ENCODE measurements at places on chromosomes 3 and 15. TPM values are rescaled to one million over a fixed set of nuclear protein-coding genes. Genes with fewer than 3 reads are reported as not detected.

Gene SLC22A14
- 0.10 TPM for polyA plus RNA-seq

Gene C3orf20
- polyA plus RNA-seq = not detected

Gene MESP2
- polyA plus RNA-seq = 0.21 TPM

Gene ERC2
- polyA plus RNA-seq = 5.6 TPM

Gene PRKAR2A
- polyA plus RNA-seq = 10.5 TPM

Gene ZNF80
- polyA plus RNA-seq = not detected

Gene MASP1
- polyA plus RNA-seq = 0.50 TPM

Gene GOLGA8H
- polyA plus RNA-seq = 0.39 TPM

Gene CIDEC
- polyA plus RNA-seq = 0.14 TPM

Measured in endothelial cell of umbilical vein (primary cell).